ENCODE measurements at places on chromosomes 4 and X.

DNA sequence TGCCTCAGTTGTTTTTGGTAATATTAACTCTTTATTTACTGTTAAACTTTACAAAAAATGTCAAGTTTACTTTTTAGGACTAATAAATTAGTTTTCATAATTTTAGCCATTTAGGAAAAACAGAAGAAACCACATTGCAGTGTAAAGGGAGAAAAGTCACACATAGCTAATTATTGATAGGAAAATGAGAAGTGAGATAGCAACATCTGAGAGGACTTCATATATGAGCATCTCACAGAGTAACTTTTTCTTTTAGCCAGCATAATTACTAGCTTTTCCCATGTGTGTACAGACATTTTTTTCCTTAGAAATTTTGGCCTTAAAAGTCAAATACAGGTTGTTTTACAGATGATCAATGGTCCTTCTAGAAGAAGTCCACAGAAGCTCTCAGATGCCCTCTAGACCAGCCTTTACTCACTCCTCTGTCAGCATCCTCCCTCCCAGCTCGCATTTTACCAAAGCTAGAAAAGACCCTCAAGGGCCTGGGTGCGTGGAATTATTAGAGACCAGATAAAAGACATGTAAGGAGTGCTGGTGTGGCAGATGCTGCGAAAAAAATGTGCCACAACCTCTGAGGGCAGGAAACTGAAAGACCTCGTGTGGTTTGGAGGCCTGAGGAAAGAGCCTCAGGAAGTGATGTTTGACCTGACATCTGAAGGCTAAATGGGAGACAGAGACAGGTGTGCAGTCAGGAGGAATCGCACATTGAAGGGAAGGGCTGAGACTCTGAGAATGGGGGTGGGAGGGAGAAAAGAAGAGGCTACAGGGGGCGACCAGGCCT is 156.9 kb downstream of the CBR4 start:
- no peak for DNase-seq

GRCh38 chr4:128338634-128339355 is 51.2 kb upstream of the PGRMC2 start:
- peak; percentile 18 for DNase-seq

DNA sequence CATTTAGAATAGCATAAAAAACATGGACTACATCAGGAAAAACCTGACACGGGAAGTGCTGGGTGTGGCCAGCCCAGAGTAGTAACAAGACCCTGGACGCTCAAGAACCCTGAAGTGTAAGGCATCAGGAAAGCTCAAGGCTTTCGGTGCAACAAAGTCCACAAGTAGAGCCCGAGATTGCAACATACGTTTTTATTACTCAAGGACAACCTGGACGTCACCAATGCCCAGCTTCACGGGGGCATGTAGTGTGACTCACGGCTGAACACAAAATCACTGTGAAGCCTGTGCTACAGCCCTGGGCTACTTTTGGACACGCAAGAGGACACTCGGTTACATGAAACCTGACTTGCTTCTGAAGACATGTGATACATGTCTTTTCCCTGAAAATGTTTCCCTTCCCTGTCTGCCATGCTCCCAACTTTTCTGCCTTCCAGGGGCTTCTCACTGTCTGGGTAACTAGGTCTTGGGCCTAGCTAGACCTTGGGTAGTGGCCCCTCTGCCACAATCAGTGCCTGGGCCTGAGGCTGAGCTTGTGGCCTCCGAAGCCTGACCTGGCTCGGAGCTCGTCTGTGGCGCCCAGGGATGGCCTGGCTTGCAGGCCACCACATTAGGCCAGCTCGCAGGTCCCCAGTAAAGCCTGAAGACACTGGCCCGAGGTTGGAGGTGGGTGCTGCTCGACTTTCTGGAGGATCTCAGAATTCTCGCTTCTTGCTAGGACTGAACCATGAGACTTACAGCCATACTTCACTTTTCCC is 9.2 kb downstream of the IRAK1 start:
- DNase-seq, result no peak

DNA sequence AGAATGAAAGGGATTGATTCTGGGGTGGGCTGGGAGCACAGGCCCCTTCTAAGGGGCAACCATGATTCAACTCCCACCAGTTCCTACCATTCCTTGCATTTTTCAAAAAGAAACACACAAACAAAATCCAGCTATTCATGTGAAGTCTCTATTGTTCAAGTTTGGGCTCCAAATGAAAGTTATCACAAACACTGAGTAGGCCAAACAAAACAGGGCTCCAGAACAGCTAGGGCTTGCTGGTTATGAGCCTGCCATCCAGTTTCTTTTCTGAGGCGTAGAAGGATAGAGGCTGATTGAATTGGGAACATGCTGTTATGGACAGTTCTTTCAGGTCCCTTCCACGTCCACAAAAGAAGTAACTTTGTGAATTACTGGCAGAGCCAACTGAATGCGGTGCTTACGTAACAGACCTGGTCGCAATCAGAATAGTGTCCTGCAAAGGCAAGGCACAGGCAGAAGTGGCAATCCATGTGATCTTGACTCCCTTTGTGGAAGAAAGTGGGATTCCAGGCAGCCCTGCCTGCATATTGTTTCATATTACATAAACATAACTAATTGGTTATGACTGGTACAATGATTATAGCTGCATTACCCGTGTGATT is 244.5 kb downstream of the SCFD2 start:
- DNase-seq, result no peak

DNA sequence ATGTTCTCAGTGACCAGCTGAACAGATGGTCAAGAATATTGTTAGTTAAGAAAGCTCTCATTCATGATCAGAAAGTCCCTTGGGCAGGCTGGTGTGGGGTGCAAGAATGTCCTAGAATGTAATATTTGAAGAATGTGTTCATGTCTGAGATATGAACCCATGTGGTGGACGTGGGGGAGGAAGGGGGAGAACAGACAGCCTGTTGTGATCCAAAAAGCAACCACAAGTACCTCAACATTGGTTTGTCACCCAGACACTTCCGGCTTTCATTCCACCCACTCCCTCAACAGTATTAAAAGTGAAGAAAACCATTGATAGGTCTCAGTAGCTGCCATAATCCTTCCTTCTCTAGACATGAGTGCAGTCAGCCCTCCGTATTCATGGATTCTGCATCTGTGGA is 82.2 kb downstream of the MAML3 start:
- DNase-seq, result peak; percentile 95

DNA sequence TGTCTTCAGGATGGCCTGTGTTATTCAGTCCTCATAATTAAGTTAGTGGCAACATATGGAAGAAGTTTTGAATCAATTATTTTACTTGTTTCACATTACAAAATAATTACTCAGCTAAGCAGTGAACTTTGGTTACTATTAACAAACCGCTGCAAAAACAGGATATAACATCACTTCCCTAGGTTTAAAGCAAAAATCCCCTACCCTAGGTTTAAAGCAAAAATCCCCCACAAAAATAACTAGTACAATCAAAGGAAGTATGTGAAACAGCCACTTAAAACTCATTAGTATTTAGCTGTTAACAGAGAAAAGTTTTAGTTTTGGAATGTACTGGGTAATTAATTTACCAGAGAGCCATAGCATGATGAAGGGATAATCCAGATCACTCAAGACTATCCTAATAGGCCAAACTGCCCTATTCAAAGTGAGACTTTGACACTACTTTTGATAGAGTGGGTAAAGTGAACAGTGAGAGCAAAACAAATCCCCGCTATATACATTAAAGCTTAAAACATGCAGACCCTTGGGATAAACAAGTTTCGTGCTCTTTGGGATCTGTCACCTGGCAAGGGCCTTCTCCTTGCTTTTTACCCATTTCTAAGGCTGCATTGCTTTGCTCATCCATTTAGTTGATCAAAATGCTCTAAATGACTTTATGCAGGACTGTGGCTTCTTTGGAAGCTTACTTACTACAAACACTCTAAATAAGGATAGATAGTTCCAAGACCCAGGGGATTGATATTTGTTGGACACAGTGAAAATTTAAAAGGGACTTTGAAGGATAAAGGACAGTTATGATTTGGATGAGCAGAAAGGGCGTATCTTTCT is 36.4 kb upstream of the GPR174 start:
- peak; percentile 8 for DNase-seq

DNA sequence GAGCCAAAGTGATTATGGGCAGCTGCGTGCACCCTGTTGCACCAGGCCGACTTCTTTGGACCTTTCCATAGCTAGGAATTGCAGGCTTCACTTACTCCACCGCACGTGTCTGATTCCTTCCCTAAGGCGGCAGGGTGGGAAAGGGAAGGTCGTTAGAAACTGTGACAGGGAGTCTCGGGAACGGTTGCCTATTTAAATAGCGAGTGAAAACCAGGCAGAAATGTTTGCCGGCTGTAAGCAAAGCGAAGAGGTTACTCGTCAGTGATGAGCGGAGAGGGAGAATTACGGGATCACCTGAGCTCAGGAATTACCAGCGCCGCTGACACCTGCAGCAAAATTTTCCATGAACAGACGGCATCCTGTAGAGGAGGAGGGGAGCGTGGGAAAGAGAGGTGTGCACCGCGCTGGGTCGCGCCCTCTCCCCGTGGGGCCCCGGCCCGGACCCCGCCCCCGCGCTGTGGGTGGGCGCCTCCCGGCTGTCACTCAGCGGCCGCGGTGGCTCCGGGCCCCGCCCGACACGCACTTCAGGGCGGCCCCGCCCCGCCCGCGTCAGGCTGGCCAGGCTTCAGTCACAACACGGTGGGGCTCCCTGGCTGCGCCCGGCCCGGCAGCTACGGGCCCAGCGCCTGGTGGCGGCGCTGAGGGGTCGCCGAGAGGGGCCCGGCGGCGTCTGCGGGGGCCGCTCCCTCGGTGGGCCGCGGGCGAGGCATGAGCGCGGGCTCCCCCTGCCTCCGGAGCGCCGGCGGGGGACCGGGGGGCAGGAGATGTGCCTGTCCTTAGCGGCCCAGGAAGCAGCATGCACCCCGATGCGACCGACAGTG is at the start of gene SNX25:
SNX25 (plus strand) TSS at position 568 of the 821 bp plus-strand sequence; CDS start at position 797, 229 bp downstream.
- peak; percentile 87 for DNase-seq

DNA sequence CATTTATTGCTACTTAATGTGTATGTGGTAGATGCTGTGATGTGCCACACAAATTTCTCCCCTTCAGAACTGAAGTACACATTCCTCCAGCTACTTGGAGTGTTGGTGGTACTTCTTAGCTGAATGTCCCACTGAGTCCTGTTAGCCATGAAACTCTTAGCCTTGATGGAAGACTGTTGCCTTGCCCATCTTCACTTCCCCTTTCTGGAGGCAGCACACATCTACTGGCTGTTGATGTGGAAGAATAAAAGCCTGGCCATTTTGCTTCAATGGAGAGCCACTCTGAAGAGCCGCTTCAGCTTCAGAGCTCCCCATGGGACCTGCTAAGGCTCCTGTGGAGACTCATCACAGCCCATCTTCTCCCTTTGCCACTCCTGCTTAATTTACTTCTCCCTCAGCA is 157.7 kb upstream of the PITX2 start:
- DNase-seq, result peak; percentile 1

GRCh38 chr4:2079926-2080325 is 20.8 kb downstream of the NAT8L start:
- no peak for DNase-seq

- DNase-seq, result no peak
Measured at GRCh38 chrX:45768666-45769236, 568.1 kb upstream of the DIPK2B start.

DNA sequence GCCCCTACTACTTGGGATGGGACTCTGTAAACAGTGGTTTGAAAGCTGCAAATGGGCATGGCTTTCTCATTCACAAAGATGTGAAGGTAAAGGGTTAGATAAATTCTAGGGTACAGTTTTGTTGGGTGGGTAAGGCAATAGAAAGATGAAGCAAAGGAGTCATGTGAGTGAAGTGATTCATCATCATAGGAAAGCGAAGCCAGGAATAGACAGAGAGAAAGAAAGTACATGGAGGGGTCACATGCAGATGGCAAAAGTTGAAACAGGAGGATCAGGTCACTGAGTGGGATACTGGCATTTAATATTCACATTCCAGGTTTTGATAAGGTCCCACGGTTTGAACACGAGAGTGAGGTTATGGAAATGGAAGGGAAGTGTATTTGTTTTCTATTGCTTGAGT is 8.2 kb upstream of the ABCG2 start:
- no peak for DNase-seq

Measured in hematopoietic multipotent progenitor cell treated with erythropoietin and hydrocortisone succinate and interleukin-3 and kit ligand, for 4 days (in vitro differentiated cells).